ENCODE measurements at places on chromosomes 2 and 18.

DNA sequence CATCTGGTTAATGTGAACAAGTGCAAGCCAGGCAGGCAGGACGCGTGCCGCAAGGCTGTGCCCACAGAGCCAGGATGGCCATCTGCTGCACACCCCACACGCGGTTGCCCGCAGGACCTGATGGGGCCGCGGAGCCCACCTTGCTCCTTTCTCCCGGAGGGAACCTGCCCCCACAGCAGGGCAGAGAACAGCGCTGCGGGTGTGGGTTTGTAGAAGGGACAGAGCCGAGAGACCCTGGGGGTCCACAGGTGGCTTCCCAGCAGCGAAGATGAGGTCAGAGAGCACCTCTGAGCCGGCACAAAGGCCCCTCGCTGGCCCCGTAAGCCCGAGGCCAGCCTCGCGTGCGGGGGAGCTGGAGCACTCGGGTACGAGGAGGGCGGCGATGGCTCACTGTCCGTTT, 460.8 kb upstream of the SALL3 start:
- peak; percentile 23 for ATAC-seq

DNA sequence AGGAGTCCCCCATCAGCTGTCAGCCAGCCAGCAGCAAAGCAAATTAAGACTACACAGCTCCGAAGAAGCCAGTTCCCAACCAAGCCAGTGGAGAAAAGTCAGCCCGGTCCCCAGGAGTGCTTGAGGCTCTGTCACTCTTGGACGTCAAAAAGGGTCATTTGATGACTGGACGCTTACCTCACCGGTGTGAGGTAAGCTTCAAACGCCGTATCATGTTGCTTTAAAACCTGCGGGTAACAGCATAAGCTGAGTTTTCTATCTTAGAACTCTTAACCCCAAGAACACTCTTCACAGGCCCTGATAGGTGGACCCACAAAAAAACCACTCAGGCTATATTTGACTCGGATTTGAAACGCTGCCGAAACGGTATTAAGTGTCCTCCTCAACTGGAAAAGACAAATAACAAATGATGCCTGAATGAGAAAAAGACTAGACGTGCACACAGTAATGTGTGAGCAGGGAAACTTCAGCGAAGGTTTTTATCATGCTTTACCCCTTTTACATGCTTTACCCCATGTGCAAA, 682 bp upstream of the LNPK start:
- peak; percentile 9 for ATAC-seq

- ATAC-seq: no peak
These were observed 10.9 kb upstream of the SGPP2 start for GRCh38 chr2:222413295-222413911.

- no peak for ATAC-seq
These were observed 136.5 kb downstream of the NR4A2 start for GRCh38 chr2:156196031-156196430.

- ATAC-seq: no peak
These were observed 46.4 kb upstream of the CXCR4 start for GRCh38 chr2:136164280-136164776.

DNA sequence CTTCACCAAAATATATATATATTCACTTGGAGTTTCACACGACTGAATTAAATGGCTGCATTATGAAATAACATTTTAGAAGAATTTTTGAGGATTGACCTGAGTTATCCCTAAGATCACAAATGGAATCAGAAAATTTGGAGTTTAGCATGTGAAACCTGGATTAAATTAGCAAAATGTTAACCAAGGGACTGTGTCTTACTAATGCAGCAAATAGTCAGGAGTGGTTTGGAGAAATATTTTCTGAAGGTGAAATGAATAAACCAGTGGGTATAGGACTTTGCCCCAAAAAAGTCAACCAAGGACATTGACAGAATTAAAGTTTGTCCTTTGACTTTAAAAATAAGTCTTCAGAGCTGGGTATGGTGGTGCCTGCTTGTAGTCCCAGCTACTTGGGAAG, 111.2 kb downstream of the PRPF40A start:
- no peak for ATAC-seq

DNA sequence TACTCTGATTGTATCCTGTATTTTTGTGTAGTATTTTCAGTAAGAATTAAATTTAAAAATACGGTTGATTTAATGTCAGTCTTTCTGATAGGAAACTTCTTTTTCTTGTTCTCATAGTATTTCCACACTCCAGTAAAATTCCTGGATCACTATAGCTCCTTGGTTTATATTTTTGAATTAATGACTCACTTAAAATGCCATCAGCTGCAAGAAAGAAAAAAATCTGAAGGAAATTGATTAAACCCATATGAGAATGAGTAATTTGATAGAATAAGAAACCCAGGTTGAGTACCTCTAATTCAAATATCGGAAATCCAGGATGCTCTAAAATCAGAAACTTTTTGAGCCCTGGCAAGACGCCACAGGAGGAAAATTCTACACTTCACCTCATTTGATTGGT, 186.8 kb upstream of the RND3 start:
- ATAC-seq: no peak
